ENCODE measurements at places on chromosomes 4 and X.

GRCh38 chr4:109278594-109279031, 23.8 kb downstream of the COL25A1 start:
- DNase-seq, result no peak

DNA sequence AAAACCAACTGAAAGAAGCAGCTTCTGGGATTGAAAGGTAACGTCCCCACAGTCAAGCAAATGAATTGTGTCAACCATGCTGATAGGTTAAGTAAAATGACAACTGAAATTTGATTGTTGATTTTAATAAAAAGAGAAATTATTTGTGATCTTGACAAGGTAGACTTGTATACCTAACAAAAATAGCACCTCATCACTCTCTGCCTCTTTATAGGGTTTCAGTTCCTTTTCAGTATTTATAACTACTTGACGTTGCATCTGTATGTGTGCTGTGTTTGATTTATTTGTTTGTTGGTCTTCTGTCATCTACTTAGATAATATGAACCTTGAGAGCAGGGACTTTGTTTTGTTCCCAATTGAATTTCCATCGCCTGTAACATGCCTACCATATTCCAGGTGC, 7.9 kb upstream of the PPP3CA start:
- no peak for DNase-seq

GRCh38 chrX:46715530-46715929, 43.4 kb downstream of the SLC9A7 start:
- no peak for DNase-seq

GRCh38 chrX:20522420-20522819, 255.7 kb upstream of the RPS6KA3 start:
- DNase-seq, result no peak

All from neural progenitor cell (in vitro differentiated cells).